ENCODE measurements at places on chromosomes 7 and 10.

DNA sequence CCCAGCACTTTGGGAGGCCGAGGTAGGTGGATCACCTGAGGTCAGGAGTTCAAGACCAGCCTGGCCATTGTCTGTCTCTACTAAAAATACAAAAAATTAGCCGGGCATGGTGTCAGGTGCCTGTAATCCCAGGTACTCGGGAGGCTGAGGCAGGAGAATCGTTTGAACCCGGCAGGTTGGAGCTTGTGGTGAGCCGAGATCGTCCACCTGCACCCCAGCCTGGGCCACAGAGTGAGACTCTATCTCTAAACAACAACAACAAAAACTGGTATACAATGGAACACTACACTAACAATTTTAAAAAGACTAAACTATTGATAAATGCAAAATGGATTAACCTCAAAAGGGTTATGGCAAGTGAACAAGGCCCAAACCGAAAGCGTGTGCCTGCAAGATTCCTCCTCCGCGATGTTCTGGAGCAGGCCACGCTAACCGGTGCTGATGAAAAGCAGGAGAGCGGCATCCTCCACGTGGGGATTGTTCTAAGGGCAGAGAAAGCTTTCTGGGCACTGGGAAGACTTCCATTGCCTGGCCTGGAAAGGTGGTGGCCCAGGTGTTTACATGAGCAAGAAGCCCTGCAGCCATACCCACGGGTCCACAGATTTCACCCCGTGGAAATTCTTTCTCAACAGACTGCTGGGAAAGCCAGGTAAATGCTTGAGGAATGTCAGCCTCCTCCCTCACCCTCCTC is 53.8 kb downstream of the PDGFA start:
- no peak for DNase-seq

DNA sequence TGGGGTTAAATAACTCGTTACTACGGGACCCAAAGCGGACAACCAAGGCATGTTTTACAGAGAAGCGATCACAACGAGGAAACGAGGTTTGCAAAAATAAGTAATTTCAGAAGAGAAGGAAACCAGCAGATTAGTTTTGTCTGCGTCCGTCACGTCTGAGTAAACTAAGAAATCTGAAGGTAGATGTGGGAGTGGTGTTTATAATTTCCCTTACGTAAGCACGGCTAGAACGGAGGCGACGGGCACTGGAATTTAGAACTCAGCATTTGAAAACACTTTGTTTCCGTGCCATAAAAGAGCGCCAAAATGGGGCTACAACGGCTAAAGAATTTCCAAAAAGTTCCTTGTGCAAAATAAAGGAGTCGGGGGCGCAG is 718 bp upstream of the UMAD1 start:
- DNase-seq: peak; percentile 38

DNA sequence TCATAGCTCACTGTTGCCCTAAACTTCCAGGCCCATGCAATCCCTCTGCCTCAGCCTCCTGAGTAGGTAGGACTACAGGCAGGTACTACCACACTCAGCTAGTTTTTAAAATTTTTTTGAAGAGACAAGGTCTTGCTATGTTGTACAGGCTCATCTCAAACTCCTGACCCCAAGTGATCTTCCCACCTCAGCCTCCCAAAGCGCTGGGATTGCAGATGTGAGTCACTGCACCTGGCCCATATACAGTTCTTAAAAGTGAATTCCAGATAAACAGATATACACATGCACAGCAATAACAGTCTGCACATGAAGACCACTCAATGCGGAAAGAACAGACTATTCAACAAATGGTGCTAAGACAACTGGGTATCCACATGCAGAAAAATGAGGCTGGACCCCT is 67.8 kb downstream of the SRPK2 start:
- no peak for DNase-seq

GRCh38 chr7:33936503-33936902 is 31.2 kb downstream of the BMPER start:
- DNase-seq: no peak

- DNase-seq: no peak
Measured at GRCh38 chr10:102642736-102643335, 1.4 kb upstream of the TRIM8 start.

GRCh38 chr7:142806022-142806356 is 35.2 kb downstream of the PRSS2 start:
- no peak for DNase-seq

GRCh38 chr7:116770941-116771340 is 91.4 kb upstream of the CAPZA2 start:
- DNase-seq: no peak

DNA sequence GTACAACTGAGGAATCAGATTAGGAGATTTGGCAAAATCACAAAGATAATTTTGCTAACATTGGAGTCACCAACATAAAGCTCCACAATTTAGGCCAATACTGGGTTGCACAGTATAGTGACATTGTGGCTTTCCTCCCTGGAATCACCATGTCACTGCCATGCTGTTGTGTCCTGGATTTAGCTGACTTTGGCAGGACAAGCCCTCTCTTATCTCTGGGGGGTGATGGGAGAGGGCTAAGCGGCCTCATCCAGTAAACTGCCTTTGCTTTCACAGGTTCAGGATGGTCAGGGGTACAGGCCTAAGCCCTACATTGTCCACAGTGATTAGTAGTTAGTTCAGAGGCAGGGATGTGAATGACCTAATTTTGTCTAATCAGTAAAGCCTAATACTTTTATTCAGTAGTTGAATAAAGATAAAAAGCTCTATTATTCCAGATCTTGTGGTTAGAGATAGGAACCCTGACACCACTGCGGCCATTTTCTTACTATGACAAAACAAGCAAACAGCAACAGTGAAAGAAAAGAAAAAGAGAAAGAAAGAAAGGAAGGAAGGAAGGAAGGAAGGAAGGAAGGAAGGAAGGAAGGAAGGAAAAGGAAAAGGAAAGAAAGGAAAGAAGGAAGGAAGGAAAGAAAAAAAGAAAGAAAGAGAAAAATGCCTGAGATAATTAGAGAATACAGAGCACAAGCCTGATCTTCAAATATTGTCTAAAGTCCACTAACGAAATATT is 140.1 kb downstream of the ETV1 start:
- no peak for DNase-seq

DNA sequence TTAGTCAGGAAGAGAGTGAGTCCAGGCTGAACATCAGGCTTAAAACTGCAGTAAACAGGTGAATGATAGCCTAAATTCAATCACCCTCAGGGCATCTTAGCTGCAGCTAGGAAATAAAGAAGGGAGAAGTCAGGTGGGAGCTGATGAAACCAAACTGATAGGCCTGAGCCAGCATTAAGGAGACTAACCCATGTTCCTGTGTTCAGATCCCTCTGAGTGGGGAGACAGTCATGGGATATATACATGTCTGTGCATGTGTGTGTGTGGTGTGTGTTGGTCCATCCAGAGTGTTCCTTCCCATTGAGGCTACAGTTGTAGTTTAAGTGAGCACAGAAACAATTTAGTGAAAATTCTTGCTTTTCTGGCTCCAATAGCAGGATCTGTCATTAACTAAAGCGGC is 480.9 kb downstream of the PHTF2 start:
- no peak for DNase-seq

Data from stimulated activated CD4-positive, alpha-beta T cell treated with anti-CD3 and anti-CD28 coated beads, Interleukin-4, amount 100 ng/mL, for 48 hours (primary cell).